EL (cell line): ENCODE measurements at places on chromosomes 6 and 20.

DNA sequence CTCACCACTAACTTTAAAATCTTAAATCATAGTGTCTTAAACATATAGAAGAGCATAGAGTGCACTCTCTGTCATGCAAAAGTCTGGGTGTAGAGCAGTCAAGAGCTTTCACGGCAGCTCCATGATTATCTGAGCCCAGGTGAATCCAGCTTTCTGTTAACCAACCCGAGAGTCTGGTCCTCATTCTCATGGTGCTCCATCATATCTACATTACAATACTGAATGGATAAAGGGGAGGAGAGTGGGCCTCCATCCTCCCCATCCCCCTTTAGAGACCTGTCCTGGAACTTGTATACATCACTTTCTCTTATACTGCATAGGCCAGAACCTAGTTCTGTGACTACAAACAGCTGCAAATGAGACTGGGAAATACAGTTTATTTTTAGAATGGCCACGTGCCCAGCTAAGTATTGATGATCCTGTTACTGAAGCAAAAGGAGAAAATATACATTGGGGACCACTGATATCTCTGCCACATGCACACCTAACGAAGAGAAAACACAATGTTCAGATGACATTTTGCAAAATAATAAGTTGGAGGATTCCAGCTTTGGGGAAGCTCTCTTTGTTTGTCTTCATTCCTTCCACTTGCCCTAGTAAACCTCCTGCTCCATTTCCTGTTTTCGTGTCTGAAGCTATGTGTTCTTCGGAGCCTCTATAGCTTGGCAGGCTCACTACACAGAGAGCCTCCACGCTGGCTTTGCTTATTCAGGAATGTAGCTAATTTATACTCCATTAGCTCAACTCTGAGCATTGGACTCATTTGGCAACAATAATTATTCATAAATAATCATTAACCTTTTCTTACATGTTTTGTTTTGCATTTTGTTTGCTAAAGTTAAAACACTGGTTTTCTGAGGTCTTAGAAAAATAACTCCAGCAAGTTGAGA, 110.1 kb downstream of the IYD start:
- no peak for DNase-seq

- DNase-seq, result no peak
Measured at GRCh38 chr20:51094221-51094620, 71.3 kb upstream of the KCNG1 start.

DNA sequence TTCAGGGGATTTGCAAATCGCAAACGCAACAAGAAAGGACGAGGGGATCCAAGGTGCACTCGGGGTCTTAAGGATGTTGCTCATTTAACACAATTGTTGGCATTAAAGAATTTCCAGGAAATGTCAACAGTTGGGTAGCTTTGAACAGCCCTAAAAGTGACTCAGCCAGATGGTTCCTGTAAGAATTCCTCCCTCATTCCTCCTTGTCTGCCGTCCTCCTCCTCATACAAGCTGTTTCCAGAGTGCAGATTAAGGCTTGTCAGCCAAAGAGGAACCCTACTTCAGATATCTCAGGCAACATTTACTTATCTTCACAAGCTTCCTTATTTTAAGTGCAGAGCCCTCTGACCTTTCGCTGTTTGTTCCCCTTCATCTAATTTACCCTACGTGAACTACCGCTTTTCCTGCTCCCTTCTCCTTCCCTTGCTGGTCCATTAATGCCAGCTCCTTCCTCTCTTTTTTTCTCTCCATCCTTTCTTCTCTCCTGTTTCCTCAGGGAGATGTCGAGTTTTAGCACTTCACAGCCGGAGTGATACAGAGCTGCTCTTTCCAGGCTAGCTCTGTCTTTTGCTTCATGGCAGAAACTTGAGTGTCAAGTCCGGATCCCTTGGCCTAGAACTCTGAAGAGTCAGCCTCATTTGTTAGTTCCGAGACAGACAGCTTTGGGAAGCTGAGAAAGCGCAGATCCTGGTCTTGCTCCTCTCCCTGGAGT, 26.1 kb upstream of the TBC1D7 start:
- peak; percentile 81 for DNase-seq

DNA sequence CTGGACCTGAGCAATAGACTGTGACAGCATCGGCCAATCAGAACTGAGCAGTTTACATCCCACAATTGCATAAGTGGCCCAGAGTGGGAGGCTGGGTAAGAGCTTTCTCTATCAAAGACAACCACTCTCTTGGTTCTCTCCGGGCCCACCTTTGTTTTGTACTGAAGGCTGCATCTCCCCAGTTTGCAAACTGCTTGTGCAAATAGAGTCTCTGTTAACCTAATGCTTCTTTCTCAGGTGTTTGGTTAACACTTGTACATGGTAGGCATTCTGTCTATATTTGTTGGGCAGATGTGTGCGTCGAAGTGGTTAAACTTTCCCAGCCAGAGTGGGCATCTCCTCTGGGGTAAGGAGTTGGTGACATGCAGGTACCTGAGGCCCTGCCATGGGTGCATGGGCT, 177.1 kb downstream of the CDH26 start:
- DNase-seq, result no peak

DNA sequence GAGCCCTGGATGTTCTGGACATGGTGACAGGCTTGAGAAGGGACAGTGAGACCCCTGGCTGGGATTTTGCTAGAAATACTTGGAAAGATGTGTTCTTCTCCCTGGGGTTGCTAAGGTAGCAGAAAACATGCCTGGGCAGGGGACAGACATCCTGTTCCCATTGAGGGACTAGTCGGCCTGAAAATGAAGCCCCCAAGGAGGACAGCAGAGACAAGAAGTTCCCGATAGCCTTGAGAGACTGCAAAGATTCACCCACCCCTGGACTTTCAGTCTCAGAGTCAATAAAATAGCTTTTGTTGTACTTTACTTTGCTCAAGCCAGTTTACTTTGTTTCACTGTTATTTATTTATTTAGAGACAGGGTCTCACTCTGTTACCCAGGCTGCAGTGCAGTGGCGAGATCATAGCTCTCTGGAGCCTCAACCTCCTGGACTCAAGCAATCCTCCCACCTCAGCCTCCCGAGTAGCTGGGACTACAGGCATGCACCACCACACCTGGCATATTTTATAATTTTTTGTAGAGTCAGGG, 28.4 kb downstream of the ATP9A start:
- DNase-seq, result no peak

GRCh38 chr20:37797669-37798175, 103.9 kb downstream of the CTNNBL1 start:
- no peak for DNase-seq

DNA sequence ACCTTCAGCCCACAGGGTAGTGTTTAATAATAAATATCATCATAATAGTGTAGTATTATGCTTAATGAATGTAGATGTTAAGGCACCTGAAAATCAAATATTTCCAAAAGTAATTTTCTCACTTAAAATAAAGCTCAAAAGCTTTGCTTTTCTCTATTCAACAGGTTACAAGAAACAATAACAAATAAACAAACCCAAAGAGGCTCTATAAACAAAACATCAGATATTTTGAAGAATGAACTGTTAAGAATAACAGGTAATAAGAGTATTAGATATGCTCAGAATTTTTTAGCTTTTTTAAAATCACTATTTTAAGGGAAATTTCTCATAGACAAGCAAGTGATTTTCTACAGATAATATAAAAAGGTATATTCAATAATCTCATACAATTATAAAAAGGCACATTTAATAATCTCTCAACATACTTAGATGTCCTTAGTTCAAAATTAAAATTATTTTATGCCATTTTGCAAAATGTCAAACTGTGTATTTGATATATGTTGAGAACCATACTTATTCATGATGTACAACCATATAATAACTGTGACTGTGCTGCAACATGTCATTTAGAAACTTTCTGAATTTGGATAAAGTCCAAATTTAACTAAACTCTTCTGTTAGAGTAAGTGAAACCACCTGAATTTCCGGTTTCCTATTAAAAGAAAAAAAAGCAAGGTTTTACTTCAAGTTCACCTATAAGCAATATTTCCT, 35.8 kb downstream of the PHIP start:
- no peak for DNase-seq

DNA sequence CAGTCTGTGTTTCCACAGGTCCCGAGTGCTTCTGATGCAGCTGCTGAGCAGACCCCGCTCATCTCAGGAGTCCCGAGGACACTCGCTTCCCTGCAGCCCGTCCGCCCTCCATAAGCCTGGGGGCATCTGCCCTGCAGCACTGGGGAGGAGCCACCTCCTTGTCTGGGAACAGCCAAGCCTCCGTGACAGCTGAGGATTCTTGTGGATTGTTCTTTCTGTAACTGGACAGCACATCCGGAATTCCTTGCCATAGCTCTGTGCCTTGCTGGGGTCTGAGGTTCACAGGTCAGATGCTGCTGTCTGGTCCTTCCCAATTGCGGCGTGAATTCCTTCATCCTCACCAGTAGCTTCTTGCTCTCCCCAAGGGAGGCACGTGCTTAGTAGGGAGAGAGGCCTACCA, 38.4 kb upstream of the FNDC1 start:
- no peak for DNase-seq

DNA sequence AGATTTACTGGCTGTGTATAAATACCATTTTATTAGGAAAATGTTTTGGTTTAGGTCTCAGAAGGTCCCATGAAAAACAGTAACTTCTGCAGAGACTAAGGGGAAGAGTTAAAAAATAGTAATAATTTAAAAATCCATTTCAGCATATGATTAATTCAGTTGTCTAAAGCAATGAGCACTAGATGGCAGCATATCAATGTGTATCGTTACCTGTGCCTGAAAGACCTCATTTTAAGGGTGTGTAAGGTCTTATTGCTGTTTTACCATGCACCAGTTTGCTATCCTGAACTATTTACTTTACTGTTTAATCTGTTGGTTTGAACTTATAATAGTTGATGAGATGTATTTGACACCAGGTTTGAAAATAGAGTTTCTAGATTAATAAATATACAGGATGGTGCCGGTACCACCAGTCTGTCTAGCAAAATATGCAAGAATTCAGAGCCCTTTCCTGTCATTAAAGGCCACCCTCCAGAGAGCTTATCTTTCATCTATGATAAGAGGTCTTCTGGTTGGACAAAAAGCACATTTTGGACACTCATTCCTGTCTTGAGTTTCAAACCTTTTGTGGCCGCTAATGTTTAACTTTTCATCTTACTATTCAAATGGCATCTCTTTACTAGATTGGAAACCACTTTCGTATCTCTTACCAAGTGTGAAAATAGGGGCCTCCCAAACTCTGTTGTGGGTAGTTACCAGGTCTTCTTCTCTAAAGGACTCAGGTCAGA, 8.9 kb upstream of the AHI1 start:
- DNase-seq, result peak; percentile 56

GRCh38 chr20:5172167-5172601, 45.4 kb downstream of the CDS2 start:
- DNase-seq, result no peak

DNA sequence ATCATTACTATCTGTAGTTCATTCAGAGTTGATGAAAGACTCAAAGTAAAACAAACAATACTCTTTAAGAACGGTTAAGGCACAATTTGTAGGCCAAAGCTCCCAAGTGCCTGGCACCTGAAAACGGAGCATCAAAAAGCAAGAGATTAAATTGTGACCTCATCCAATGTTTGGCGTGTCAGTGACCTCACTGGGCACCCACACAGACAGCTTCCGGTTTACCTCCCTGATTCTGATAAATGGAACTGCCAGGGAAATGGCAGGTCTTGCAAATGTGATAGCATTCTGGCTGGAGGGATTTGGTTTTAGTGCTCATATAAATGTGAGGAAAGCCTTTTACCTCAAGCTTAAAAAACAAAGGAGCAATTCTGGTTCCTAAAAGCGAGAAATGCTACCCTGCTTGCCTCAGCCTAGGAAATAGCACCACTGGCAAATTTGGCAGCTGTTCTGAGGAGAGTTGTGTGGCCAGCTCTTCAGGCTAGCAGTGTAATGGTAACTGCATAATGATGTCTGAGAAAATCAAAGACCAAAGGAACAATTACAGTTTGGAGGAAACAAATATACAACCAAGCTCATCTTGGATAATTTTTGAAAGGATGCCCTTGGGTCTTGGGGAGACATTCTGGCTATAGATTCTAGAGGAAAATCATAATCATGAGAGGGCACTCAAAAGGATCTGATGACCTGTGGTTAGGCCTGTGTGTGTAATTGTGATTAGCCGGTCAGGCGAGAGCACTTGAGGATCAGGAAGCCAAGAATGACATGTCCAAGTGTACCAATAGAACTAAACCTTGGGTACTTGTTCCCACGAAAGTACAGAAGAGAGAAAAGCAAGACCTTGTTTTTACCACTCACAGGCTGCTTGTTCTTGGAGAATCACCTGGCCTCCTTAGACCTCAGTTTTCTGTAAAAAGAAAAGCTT, 174.3 kb downstream of the TFAP2B start:
- no peak for DNase-seq

- DNase-seq, result no peak
Measured at GRCh38 chr6:41644297-41644879, 6.1 kb downstream of the MDFI start.

- DNase-seq, result no peak
Measured at GRCh38 chr20:23873370-23874015, 6.1 kb downstream of the CST5 start.

GRCh38 chr6:151242420-151242861, 2.7 kb downstream of the AKAP12 start:
- peak; percentile 6 for DNase-seq

DNA sequence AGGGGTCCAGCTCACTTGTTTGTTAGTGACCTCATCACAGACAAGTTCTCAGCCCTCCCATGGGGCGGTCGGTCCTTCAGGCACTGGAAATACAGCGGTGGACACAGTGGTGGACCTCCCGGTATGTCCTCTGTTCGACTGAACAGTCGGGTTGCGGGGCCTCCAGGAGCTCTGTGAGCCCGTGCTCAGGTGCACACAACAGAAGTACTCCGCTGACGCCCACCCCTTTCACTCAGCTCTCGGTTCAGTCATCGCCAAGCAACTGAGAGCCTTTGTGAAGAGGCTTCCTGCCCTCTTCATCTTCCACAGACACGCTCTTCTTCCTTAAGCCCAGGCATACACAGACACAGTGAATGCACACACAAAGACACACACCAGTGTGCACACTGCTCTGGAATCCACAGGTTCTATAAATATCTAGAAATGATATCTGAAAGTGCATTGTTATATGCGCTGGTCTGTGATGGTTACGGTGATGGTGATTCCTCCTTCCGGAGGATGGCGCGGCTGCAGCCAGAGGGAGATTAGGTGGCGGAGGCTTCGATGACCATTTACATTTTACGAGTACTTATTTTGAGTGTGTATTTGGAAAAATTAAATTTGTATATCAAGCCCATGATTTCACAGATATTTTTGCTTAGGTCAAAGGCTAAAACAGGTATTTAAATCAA, 46.8 kb upstream of the BHLHE23 start:
- no peak for DNase-seq

DNA sequence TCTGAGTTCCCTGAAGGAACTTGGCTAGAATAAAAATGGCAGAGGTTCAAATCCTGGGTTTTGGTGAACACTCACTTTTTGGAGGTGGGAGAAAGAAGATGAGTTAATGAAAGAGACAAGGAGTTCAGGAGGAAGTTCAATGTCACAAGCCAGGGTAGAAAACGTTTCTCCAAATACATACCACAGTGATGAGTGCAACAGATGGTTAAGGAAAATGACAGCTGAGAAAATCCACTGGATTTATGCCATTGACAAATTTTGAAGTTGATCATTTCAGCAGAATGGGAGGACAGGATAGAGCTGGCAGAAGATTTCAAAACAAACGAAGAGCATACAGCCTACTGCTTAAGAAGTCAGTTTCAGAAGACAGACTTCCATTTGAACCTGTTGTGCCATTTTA, 122.7 kb downstream of the GFRAL start:
- DNase-seq, result peak; percentile 51
